HCT116 (cell line): ENCODE measurements at places on chromosomes 2 and 18. TPM values are rescaled to one million over a fixed set of nuclear protein-coding genes. Genes with fewer than 3 reads are reported as not detected.

DNA sequence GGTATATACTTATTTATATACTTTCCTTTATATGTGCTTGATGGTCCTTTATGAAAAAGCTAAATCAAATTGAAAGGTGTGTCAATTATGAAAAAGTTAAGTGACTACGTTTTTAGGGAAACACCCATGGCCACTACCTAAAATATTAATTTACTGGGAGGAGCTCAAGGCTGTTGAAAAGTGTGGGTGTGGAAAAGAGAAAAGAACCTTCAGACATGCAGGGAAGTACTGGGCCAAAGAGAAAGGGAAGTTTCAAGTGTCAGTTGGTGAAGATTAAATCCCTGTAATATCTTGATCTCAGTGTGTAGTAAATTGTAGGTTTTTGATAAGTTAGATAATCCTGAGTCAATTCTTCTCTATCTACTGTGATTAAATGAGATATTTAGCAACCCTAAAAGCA lies 6.2 kb upstream of the GKN1 start:
- H3K27me3 ChIP-seq, result no peaks in the 10 kb centered on the region
- DNase-seq, result no peak
- no peak overlapping the region for H3K27ac ChIP-seq
- H3K4me1 ChIP-seq, result no peaks in the 10 kb centered on the region

DNA sequence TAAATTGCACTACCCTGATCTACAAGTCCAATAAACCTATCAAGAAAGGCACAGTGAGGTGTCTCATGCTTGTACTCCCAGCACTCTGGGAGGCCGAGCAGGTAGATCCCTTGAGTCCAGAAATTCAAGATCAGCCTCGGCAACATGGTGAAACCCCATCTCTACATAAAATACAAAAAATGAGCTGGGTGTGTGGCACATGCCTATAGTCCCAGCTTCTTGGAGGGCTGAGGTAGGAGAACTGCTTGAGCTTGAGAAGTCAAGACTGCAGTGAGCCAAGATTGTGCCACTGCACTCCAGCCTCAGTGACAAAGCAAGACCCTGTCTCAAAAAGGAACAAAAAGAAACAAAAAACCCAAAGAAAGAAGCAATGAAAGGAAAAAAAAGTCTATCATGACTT lies 58.9 kb downstream of the ROCK2 start:
- 0 out of 2 replicates have a peak, but pooled peaks cover 3% of the 10 kb centered on the region for H3K36me3 ChIP-seq
- no peaks in the 10 kb centered on the region for H3K4me1 ChIP-seq
- no peaks in the 10 kb centered on the region for H3K27me3 ChIP-seq

- no peaks in the 10 kb centered on the region for H3K36me3 ChIP-seq
- H3K27me3 ChIP-seq, result no peaks in the 10 kb centered on the region
- no peak for DNase-seq
These were observed 158.7 kb downstream of the VWC2L start for GRCh38 chr2:214569419-214570035.

DNA sequence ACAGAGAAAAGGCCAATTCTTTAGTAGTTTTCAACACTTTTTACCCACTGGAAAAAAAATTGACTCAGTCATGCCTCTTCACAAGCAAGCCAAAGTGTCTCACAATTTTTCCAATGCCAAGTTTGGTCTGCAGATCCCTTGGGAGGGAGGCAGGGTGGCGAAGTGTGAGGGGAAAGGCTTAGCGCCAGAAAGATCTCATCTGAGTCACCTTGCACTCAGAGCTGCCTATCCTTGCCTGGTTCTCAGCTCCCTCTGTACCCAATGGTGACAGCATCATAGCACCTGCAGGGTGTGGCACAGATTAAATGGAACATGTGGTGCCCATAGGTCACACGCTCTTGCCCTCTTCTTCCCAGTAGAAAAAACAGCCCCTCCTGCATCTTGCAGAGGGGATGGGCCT lies 55.2 kb upstream of the GYPC start:
- no peaks in the 10 kb centered on the region for H3K27me3 ChIP-seq
- H3K27ac ChIP-seq, result no peak overlapping the region
- no peaks in the 10 kb centered on the region for H3K36me3 ChIP-seq
- no peak overlapping the region for H3K4me3 ChIP-seq
- DNase-seq, result no peak

DNA sequence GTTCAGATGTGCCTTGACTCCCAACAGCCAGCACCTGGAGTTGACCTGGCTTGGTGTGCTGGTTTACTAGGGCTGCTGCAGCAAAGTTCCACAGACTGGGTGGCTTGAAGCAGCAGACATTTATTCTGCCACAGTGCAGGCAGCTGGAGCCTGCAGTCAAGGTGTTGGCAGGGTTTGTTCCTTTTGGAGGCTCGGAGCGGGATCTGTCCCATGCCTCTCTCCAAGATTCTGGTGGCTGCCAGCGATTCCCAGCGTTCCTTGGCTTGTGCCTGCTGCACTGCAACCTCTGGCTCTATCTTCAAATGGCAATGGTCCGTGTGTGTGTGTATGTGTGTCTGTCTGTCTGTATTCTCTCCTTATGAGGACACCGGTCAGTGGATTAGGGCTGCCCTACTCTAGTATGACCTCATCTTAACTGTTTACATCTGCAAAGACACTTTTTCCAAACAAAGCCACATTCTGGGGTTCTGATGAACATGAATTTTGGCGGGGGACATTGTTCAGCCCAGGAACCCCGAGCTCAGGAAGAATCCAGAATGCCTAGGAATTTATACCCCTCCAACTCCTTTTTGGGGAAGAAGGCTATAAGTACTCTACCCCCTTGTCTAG lies 44.7 kb upstream of the TMEM131 start:
- DNase-seq, result no peak
- no peak overlapping the region for H3K4me3 ChIP-seq
- H3K27me3 ChIP-seq, result no peaks in the 10 kb centered on the region
- no peaks in the 10 kb centered on the region for H3K36me3 ChIP-seq

GRCh38 chr2:207616185-207616584 lies 9.0 kb downstream of the METTL21A start:
- no peak for DNase-seq
- H3K4me3 ChIP-seq, result no peak overlapping the region
- H3K27me3 ChIP-seq, result no peaks in the 10 kb centered on the region
- peaks cover 24% of the 10 kb centered on the region for H3K4me1 ChIP-seq

DNA sequence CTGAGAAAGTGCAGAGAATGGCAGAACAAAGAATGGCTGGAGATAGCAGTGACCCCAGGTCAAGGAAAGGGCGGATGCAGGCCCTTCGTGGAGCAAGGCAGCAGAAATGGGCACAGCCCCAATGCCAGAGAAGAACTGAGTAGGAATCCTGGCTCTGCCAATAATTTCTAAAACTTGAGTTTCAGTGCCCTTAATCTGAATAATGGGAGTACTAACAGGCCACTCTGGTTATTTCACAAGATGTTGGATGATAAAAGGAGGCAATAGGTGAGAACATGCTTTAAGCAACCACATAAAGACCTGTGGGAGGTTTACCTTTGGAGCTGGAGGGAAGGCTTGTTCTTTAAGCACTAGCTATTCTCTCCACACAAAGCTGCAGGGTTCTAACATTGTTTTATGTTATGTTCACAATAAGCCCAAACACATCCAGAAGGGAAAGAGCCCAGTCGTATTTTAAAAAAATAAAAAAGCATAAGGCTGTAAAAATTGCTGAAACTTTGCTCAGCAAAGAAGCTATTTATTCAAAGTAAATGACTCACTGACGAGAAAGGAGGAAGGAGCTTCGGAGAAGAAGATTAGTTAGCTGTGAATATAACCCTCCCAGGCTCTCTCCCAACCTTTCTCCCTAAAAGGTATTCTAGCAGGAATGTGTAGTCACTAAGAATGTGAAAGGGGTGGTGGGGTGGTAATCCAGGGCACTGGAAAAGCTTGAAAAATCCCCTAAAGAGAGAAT lies 470.2 kb downstream of the TXNL1 start:
- H3K4me3 ChIP-seq, result no peak overlapping the region
- no peaks in the 10 kb centered on the region for H3K36me3 ChIP-seq
- no peak overlapping the region for H3K27ac ChIP-seq
- no peak for DNase-seq

DNA sequence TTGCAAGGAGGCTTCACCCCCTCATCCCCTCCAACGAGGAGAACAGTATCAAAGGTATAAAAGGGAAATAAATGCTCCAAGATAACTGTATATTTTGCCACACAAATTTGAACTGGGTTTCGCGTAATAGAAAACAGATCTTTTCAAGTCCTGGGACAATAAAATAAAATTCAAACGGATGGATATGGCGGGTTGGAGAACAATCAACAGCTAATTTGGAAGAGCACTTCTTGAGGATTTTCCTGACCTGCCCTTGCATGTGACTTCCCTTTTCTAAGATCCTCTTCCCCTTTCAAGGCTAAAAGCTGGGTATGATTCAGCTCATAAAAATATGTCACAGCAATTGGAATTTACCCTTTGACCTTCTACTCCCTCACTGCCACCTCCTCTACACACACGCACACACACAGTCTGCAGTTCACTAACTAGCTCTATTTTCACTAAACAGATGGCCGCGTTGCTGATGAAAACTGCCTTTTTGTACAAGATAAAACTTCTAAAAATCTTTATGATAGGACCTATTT lies 386.9 kb downstream of the FIGN start:
- H3K27me3 ChIP-seq, result no peaks in the 10 kb centered on the region

- no peak overlapping the region for H3K27ac ChIP-seq
- H3K27me3 ChIP-seq, result no peaks in the 10 kb centered on the region
- H3K4me1 ChIP-seq, result peaks cover 10% of the 10 kb centered on the region
- no peaks in the 10 kb centered on the region for H3K36me3 ChIP-seq
- H3K4me3 ChIP-seq, result no peak overlapping the region
- DNase-seq, result no peak
These were observed 83.6 kb upstream of the NPAS2 start for GRCh38 chr2:100736121-100736915.

GRCh38 chr2:81767187-81767912 lies 1462.8 kb upstream of the LRRTM1 start:
- no peak for DNase-seq
- H3K27me3 ChIP-seq, result no peaks in the 10 kb centered on the region
- H3K36me3 ChIP-seq, result no peaks in the 10 kb centered on the region
- no peak overlapping the region for H3K4me3 ChIP-seq

DNA sequence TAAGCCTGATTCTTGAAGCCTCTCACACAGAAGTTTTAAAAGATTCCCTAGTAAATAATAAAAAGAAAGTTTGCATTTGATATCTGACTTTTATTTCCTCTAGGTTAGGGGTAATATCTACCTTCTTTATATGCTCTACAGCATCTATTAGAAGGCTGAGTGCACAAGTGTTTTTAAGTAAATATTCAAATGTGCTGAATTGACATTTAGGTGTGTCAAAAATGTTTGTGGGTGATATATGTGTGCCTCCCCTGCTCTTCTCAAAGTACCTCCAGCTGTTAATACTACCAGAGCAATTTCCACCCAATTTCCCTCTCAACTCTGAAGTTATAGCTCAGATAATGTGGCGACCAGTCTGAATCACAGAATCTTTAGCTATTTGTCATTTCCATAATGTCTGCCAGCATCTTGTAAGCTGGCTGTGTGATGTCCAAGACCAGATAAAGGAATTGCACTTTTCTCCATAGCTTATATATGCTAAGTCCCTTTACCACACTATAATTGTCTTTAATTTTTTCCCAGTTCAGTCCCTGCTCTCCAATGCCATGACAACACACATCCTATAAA lies 24.4 kb upstream of the ERMN start:
- peaks cover 5% of the 10 kb centered on the region; the same call in 1 of the 2 replicates for H3K4me1 ChIP-seq
- H3K27me3 ChIP-seq, result no peaks in the 10 kb centered on the region
- H3K4me3 ChIP-seq, result no peak overlapping the region
- no peak for DNase-seq

DNA sequence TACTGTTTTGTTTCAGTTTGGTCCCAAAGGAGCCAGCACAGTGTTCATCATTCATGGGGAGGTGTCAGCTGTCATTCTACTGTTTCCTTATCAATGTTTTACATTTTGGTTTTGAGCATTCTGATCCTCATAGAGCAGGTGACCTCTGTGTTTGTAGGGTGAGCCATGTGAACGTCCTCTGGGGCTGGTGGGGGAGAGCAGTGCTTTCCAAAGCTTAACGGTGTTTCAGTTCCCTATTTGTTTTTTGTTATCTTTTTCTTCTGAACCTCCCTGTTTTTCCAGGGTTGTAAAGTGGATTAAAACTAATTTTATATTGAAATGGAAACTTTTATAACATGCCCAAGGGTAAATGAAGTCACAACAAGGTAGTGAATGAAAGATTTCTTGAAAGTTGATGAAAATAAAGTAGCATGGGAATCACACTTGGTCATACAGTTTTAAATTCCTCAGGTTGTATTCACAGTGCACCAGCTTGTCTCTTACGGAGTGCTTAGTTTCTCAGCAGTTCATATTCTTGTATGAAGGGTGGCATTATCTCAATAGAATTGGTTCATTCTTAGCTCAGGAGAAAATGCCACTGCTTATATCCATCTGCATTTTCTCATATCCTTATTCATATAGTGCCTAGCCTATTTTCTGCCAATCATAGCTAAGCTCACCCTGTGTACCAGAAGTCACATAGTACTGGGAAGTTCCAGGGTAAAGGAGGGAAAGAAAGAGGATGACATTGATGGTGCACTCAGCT lies 54.5 kb downstream of the MAP4K4 start:
- peaks cover 6% of the 10 kb centered on the region for H3K4me1 ChIP-seq
- no peak overlapping the region for H3K27ac ChIP-seq
- no peak for DNase-seq
- no peaks in the 10 kb centered on the region for H3K36me3 ChIP-seq
- H3K4me3 ChIP-seq, result no peak overlapping the region
- H3K27me3 ChIP-seq, result no peaks in the 10 kb centered on the region

DNA sequence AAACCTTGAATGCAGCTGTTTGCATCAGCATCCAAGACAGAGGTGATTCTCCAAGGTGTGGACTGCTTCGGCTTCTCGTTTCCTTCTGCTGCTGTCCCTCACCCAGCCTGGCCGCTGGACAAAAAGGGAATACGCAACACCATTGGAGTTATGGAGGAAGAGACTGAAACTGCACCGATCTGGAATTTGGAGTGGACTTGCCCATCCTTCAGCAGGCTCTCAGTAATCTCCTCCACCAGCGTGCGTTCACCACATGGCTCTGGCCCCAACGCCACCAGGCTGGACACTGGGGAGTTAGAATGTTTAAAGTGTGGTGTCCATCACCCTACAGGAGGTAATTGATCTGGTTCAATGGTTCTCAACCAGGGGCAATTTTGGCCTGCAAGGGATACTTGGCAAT lies 41.4 kb upstream of the ID2 start:
- no peak overlapping the region for H3K4me3 ChIP-seq
- H3K27ac ChIP-seq, result no peak overlapping the region
- no peak for DNase-seq
- no peaks in the 10 kb centered on the region for H3K27me3 ChIP-seq
- no peaks in the 10 kb centered on the region for H3K36me3 ChIP-seq

- H3K27ac ChIP-seq, result no peak overlapping the region
- no peak overlapping the region for H3K4me3 ChIP-seq
- no peaks in the 10 kb centered on the region for H3K27me3 ChIP-seq
- H3K36me3 ChIP-seq, result no peaks in the 10 kb centered on the region
These were observed 151.0 kb downstream of the ARL4C start for GRCh38 chr2:234345921-234346320.

The ABCG5 gene
- not detected for total RNA-seq

The UGT1A8 gene
- not detected for total RNA-seq

The TMEM163 gene
- 0.12 TPM for total RNA-seq
